Airway epithelial cell (primary cell): ENCODE measurements at places on chromosomes 12 and 14. TPM values are rescaled to one million over a fixed set of nuclear protein-coding genes. Genes with fewer than 3 reads are reported as not detected.

The IRAK3 gene
- 0.56 and 1.2 TPM in 2 replicates for total RNA-seq

The SLCO1B1 gene
- total RNA-seq = not detected in 2 replicates

The KRAS gene
- 11.5 and 14.8 TPM in 2 replicates for total RNA-seq

The TRHDE gene
- 0.28 and 0.78 TPM in 2 replicates for total RNA-seq

The KLRC3 gene
- 0.79 and 0.99 TPM in 2 replicates for total RNA-seq

The TGM1 gene
- 229 and 247 TPM in 2 replicates for total RNA-seq
